ENCODE measurements at places on chromosomes 3 and 15.
A peak's percentile ranks its signal among the peaks of the same experiment; 100 is the strongest.

GRCh38 chr3:192888190-192888589 is 29.5 kb downstream of the MB21D2 start:
- DNase-seq: no peak

GRCh38 chr3:100020876-100021644 is 93.2 kb downstream of the FILIP1L start:
- no peak for DNase-seq

DNA sequence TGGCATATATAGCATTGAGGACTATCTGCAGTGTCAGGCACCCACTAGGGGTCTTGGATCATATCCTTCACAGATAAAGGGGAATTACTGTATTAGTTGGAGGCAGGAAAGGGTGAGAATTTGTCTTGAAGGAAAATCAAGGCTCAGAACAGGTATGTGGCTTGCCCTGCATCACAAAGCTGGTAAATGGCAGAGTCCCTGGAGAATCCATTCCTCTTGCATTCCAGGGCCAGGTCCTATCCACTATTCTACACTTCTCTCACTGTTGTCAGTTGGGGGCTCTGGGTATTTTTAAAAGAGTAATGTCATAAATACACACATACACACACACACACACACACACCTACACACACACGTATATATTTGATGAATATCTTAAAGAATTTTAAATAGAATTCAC is 19.8 kb upstream of the FGF12 start:
- DNase-seq: no peak

GRCh38 chr3:31226346-31226745 is 306.4 kb upstream of the STT3B start:
- DNase-seq: no peak

GRCh38 chr15:89052474-89052873 is 35.8 kb upstream of the ABHD2 start:
- no peak for DNase-seq

DNA sequence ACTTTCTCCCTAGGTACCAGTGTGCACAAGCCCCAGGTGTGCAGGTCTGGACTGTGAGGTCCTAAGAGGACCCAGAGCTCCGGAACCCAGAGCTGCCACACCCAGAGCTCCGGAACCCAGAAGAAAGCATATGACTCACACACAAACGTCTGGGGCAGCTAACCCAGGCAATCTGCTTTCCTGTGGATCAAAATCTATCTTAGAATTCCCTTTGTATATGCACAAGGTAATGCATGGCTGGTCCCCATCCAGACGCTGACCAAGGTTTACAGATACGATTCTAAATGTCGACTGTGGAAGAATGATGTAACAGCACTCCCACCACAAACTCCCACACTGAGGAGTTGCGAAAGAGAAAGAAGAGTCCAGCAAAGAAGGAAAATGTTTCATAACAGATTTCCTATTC is 15.7 kb downstream of the KCNMB2 start:
- no peak for DNase-seq

- DNase-seq: peak; percentile 34
Observed at GRCh38 chr3:168459226-168459784, 363.6 kb upstream of the GOLIM4 start.

DNA sequence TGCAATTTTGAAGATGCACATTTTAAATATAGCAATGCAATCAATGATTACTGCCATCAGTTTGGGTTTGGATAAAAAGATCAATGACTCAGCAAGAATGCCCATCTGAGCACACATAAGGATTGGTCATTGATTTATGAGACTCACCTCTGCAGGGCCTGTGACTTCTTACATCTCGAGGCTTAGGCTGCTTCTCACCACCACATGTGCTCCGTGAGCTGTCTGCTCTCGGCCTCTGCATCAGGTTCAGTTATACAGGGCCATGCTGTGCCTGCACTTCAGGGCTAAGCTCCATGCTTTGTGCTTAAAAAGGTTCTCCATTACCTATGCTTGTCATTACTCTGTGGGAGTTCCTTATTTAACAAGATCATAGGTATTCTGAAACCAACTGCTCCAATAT is 887.5 kb downstream of the DIPK2A start:
- DNase-seq: no peak

GRCh38 chr3:130956721-130957120 is 62.8 kb downstream of the ATP2C1 start:
- DNase-seq: no peak

GRCh38 chr3:32821686-32822296 is 4.0 kb downstream of the TRIM71 start:
- no peak for DNase-seq

GRCh38 chr3:159234306-159234705 is 432.5 kb downstream of the MFSD1 start:
- DNase-seq: no peak
